ENCODE measurements at places on chromosomes 4 and X.

- DNase-seq = no peak
Measured at GRCh38 chr4:74181219-74181618, 23.3 kb downstream of the MTHFD2L start.

- DNase-seq = no peak
Measured at GRCh38 chrX:133370696-133371275, 44.5 kb downstream of the GPC4 start.

- DNase-seq = no peak
Measured at GRCh38 chr4:114658179-114658578, 59.6 kb downstream of the UGT8 start.

GRCh38 chrX:2373615-2374014 is 127.2 kb downstream of the DHRSX start:
- no peak for DNase-seq

DNA sequence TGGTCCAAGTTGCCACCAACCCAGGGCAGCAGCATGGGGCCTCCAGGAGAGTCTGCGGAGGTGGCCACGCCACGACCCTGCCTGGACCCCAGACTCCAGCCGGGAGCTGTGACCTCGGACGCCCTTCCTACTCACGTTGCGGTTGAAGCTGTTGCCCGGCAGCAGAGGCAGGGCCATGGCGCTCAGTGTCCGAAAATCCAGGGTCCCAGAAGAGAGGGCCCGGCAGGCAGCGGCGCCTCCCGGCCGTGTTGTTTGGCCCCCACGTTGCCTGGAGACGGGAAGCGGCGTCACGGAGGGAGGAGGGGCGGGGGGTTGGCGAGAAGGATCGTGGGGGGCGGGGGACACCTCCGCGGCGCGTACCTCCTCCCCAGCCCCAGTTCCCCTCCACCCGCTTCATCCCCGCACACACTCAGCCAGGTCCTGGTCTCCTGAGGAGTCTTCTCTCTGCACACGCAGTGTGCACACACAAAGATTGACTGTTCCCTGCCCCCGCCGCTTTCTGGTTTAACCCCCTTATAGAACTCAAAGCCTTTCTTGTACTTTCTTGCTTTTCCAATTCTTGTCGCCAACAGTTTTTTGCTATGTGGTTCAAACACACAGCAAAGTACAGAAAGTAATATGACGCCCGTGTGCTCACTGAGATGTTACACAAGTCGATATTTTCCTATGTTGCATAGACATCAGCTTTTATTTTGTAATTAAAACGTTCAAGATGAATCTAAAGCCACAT is at the start of gene EFHC2:
Gene EFHC2 (minus strand): TSS at position 261 of the 730 bp plus-strand sequence. CDS start 84 bp downstream, at position 177.
- DNase-seq = peak; percentile 37

DNA sequence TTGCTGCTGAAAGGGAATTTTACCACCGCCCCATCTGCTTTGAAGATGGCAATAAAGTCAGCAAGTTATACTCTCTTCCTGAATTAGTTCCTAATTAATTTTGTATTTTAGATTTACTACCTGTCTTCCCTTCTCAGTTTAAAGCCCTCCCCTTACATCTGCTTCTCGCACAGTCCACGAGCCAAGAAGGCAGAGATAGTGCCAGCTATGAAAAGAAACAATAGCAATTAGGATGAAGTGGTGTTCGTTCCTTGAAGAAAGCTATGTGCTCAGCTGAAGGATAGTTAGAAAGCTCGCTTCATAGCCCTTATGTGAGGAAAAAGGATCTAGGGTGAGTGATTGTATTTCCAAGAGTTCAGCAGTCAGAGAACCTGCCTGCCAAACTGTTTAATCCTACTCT is 1678.8 kb upstream of the TENM3 start:
- no peak for DNase-seq

DNA sequence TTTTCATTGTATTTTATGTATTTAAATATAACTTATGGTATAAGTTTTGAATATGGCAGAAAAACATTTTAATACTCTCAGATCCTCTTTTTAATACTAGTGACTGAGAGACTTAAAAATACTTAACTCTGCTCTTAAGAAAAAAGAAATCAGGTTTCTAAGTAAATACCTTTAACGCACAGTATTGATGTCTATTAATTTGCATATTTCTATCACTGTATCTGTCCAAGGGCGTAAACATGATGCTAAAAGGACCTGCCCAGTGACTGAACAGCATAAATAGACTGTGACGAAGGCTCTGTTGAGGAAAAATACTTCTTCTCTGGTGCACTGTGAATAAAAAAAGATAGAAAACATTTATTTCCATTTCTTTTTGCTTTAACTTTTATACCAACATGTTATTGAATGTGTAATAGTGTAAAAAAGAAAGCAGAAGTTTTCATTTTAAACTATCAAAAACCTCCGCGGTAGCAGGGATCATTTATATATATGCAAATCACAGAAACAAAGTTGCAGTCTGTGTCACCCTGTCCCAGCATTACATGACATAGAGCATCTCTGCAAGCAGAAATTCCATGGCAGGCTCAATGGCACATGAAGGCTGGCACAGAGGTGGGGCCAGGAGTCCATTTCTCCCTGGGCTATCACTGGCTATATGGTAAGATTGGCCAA is 75.4 kb downstream of the ZAR1 start:
- DNase-seq = no peak

DNA sequence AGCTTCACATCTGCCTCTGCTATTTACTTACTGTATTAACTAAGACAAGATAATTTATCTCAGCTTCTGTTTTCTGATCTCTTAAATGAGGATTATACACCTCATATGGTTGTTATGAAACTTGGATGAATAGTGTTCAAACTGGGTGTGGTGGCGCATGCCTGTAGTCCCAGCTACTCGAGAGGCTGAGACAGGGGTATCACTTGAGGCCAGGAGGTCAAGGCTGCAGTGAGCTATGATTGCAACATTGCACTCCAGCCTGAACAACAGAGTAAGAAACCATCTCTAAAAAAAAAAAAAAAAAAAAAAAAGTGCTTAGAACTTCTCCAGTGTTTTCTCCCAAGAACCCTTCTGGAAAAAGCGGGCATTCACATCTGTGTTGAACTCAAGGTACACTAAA is 19.8 kb upstream of the KLF3 start:
- DNase-seq = no peak

GRCh38 chr4:37795581-37796195 is 30.8 kb upstream of the PGM2 start:
- DNase-seq = no peak

Data from activated CD8-positive, alpha-beta memory T cell treated with anti-CD3 and anti-CD28 coated beads for 1 hour (primary cell).